ENCODE measurements at places on chromosomes 1 and 21. TPM values are rescaled to one million over a fixed set of nuclear protein-coding genes. Genes with fewer than 3 reads are reported as not detected.

GRCh38 chr1:22399421-22400091 lies 52.1 kb upstream of the ZBTB40 start:
- no peak for DNase-seq

- DNase-seq, result no peak
Observed at GRCh38 chr1:15402809-15403450, 6.8 kb upstream of the EFHD2 start.

AJAP1 gene
- total RNA-seq, result 3.5 TPM

GRCh38 chr1:167033646-167034045 lies 44.6 kb downstream of the MAEL start:
- no peak for DNase-seq

SPATC1L gene
- 6.5 TPM for total RNA-seq

DNA sequence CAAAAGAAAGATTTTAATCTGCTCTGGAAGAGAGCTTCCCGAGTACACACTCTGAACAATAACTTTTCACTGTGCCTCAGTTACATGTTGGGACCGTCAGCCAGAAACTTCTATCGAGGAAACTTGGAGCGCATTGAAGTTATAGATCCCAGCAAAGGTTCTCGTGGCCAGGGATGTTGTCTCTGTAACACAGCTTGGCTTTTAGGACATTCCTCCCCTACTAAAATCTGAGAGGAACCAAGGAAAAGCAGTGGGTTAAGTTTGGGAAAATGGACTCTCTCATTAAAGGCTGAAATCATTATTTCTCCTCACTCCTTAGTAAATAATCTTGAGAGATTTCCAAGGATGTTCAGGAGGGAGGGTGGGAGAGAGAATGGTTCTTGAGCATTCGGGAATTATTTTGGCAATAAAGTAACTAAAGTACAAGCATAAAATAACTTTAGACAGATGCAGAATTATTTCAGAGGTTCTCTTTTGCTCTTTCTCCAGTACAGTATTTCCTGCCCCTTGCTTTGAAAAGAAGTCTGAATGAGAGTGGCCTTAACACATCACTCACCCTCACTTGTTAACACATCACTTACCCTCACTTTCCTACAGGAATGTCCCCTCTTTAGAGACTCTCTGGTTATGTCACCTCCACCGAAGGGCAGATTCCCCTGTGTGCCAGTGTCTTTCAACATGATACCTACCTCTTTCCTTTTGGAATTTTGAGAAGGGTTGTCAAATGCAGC lies 1.8 kb upstream of the NFIA start:
- no peak for DNase-seq

DNA sequence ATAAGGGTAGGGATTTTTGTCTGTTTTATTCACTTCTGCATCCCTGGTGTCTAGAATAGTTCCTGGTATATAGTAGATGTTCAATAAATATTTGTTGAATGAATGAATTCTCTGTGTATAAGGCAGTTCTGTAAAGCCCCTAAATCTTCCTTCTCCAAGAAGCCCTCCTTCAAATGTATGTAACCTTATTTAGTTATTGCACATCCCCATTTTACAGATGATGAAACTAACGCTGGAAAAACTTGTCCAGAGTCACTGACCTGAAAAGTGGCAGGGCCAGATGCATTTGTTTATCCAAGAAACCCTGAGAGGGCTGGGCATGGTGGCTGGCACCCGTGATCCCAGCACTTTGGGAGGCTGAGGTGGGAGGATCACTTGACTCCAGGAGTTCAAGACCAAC lies 4.3 kb upstream of the LMNA start:
- no peak for DNase-seq

DNA sequence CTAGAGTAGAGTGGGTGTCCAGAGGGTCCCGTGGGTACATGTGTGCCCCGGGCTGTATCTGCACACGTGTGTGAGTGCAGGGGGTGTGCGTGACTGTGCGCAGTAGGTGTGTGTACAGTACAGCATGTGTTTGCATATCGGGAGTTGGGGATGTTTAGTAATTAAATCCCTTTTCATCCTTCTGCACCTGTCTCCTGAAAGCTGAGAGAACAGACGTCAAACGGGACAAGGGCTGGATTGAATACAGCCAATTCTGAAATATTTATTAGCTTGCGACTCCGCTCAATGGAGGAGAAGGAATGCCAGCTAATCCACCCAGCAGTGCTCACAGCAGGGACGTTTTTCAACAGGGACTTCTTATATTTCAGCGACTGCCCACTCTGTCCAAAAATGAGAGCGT lies 44.7 kb upstream of the CASZ1 start:
- no peak for DNase-seq

GRCh38 chr21:19608101-19608621 lies 1204.6 kb upstream of the TMPRSS15 start:
- no peak for DNase-seq

PODN gene
- total RNA-seq, result not detected

GRCh38 chr1:105684714-105685113 lies 1371.8 kb upstream of the PRMT6 start:
- DNase-seq, result no peak

DNA sequence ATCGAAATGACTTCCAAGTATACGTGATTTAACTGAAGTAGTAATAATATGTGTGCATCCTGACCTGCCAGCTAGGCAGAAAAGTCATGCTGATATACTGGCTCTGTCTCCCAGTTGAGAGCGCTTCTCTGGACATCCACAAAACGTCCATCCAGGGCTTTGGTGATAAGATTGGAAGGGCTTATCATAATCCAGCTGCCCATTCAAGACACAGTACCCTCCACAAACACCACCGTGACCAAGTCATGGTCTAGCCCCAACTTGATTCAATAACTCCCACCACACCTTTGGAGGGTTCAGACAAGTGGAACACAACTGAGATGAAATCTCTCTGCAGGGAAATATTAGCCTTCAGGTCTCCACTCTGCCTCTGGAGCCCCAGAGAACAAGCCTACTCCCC lies 76.2 kb downstream of the CD46 start:
- DNase-seq, result no peak

DNA sequence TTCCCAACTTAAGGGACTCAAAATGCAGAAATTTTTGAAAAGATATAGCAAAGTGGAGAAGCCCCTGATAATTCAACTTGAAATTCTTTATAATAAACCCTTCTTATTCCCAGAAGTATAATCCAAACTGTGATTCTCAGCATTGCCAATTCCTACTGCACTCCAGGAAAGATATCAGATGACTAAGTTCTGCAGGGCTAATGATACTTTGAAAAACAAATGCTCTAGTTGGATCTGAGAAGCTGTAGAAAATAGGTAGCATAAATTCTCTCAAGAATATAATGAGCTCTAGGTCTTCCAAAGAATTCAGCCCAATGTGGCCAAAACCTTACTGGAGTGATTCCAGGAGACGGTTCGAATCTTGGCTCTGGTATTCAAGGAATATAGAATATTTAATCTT lies 294.0 kb upstream of the PTBP2 start:
- DNase-seq, result no peak

DNA sequence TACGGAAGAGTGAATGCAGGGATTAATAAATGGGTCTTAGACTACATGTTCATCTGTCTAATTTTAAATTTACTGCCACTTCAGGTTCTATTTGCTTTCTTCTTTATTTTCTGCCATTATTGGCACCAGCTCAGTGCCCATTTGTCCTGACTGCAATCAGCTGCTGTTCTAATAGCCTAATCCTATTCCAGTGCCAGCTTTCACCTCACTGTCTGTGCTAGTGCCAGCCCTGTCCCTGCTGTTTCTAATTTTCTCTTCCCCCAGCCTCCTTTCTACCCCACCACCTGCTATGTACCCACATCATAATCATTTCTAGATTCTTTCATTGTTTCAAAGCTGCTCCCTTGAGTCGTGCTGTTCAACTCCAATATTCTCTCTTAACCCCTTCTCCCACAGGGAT lies 86.4 kb downstream of the KCNK1 start:
- no peak for DNase-seq

CLDN8 gene
- total RNA-seq, result not detected

- DNase-seq, result no peak
Observed at GRCh38 chr1:53372501-53372951, 44.7 kb upstream of the LRP8 start.

RGS13 gene
- total RNA-seq, result 0.75 TPM

- no peak for DNase-seq
Observed at GRCh38 chr1:224407571-224408293, 26.9 kb downstream of the WDR26 start.

- DNase-seq, result no peak
Observed at GRCh38 chr1:175254190-175254589, 61.6 kb upstream of the KIAA0040 start.

DNA sequence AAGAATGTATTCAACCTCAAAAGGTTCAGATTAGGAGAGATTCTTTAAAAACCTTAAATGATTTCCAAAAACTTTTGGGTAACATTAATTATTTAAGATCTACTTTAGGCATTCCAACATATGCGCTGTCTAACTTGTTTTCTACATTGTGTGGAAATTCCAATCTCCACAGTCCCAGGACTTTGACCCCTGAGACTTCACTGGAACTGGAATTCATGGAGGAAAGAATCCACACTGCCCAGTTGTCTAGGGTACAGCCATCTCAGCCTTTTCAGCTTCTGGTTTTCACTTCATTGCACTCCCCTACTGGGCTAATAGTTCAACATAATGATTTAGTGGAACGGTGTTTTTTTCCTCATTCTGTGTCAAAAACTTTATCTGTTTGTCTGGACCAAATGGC lies 161.5 kb downstream of the IER5 start:
- no peak for DNase-seq

OR2G6 gene
- not detected for total RNA-seq

DNA sequence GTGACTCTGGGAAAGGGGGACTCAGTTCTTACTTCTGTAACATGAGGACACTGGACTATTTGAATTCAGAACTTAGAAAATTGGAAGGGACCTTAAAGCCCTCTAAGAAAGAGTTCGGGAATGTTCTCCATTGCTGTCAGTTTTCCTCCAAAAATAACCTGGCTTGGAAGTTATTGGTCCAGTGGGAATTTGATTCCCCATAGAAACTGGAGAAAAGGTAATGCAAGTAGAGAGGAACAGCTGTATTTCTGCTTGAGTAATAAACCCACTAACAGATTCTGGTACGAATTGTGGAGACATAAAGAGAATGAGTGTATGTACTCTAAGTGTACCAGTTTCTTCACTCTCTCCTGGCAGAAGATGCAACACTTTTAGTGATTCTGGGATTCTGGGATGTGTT lies 1.8 kb downstream of the ZBED6 start:
- no peak for DNase-seq

GRCh38 chr1:76237211-76237610 lies 162.7 kb downstream of the ST6GALNAC3 start:
- no peak for DNase-seq

DNA sequence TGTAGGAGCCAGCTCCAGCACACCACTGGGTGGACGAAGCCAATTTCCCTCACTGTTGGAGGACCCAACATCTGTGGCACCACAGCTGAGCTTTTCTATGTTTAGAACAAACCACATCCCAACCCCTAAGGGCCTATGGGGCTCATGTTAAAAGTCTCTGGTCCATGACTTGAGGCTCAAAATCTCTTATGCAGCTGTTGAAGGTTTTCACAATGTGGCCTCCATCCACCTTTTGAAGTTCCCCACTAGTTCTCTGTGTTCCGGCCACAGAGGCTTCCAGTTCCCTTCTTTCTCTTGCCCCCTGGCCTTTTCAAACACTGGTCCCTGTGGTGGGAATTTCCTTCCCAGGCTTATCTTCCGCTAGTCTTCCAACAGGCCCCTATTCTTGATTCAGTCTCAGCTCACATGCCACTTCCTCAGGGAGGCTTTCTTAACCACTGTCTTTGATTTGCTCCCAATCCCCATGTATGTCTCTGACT lies 3.9 kb upstream of the IFNLR1 start:
- no peak for DNase-seq

GRCh38 chr1:228987286-228987685 lies 252.0 kb downstream of the RHOU start:
- DNase-seq, result no peak

DNA sequence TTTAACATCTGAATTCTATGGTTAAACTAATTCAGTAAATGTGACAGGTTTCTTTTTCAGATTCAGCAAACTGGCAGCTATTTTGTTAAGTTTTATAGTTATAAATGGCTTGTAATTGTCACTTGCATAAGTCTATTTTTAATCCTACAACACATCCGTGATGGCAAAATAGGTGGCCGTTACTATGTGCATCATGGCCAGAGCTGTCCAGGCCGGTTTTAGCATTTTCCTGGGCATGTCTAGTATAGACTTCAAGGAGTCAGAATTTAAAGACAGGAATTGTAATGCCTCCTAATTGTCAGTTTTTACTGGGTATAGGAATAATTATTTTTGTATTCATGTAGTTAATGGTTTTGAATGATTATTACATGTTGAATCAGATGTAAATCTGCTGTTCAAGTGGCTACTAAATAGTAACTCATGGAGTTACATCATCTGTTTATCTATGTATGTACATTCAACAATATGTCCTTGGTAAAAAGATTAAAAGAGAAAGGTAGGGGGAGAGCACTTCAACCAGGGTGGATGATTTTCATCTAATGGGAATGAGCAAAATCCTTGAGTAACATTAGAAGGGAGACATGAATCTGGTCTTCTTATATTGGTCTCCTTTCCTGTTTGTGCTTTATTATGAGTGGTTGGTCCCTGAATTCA lies 3.2 kb upstream of the B3GALT2 start:
- no peak for DNase-seq

GRCh38 chr1:67227196-67227595 lies 60.9 kb downstream of the IL23R start:
- DNase-seq, result no peak

SLAMF1 gene
- 18.6 TPM for total RNA-seq

DNA sequence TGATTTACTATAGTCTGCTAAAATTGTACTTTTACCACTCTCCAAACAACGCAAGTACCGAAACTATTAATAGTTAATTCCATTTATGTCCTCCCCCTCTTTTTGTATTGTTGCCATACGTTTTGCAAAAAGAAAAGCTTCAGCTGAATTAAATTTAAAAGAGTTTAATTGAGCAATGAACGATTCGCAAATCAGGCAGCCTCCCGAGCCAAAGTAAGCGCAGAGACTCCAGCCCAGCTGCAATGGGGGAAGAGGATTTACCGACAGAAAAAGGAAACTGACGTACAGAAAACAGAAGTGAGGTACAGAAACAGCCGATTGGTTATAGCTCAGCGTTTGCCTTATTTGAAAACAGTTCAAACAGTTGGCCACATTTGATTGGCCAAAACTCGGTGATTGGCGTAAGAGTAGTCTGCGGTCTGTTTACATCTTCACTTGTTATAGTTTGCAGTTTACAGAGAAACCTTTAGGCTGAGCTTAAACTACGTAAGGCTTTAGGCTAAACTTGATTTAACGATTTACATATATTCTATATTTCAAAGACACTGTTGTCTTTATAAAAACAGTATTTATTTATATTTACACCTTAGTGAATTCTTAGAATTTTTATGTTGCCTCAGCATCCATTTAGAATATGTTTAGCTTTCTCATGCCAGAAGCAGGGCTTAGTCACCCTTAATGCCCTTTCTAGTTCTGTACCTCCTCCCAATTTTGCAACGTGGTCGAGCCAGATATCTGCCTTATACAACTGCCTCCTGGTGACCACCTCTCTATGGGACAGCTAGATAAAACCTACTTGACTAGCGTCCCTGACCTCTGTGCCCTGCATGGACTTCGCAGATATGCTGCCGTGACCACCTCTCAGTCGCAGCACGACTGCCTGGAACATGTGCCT lies 23.8 kb downstream of the CR1 start:
- DNase-seq, result no peak
